ENCODE measurements at places on chromosomes 12 and 14. TPM values are rescaled to one million over a fixed set of nuclear protein-coding genes. Genes with fewer than 3 reads are reported as not detected.

GPRC5A gene
- 0.36 TPM for total RNA-seq

- DNase-seq: no peak
Observed at GRCh38 chr12:88615490-88615889, 35.2 kb upstream of the KITLG start.

DNA sequence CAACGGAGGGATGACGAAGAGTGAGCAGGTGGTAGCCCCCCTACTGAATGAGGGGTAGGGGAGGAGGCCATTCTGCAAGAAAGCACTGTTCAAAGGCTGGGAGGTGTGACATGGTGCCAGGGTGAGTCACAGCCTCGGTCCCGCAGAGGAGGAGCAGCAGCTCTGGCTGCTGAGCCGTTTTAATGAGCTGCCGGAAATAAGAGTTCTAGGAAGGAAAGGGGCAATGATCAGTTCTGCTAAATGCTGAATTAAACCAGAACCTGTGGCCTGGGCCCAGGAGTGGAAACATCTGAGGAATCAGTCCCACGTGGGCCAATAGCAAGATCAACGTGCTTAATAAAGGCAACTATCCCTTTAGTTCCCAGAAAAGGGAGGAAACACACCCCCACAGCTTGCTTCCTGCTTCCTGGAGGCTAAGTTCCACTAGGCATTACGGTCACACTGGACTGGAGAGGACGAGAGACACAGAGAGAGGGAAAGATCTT lies 3.6 kb downstream of the ABCD4 start:
- DNase-seq: no peak

DNA sequence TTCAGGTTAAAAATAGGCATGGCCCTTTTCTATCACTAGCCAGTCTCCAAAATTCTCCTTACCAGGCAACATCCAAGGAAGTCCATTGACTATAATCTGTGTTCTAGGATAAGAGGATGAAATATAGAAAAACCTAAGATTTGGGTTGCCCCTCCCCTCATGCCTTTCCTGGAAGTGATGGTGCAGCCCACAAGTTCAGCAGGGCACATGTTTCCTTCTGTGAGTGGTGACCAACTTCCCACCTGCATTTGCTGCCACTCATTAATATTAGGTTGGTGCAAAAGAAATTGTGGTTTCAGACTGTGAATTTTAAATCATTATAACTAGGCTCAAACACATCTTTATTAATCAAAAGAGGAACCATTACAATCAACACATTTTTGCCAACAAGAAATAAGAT lies 250.5 kb upstream of the FKBP4 start:
- DNase-seq: no peak
